ENCODE measurements at places on chromosomes 12 and 14. TPM values are rescaled to one million over a fixed set of nuclear protein-coding genes. Genes with fewer than 3 reads are reported as not detected.

Gene FAM234B
- 8.6 TPM for total RNA-seq

Gene GALNT9
- under 0.01 TPM for total RNA-seq

Gene ANKRD33
- not detected for total RNA-seq

Gene BMAL2
- 57.0 TPM for total RNA-seq

Gene RAB3IP
- total RNA-seq: 2.7 TPM

Gene ITFG2
- total RNA-seq: 20.0 TPM

Gene FSCB
- not detected for total RNA-seq

Gene SOX5
- total RNA-seq: 11.9 TPM

Gene KCNC2
- not detected for total RNA-seq

Gene GPN3
- total RNA-seq: 7.7 TPM

Gene CCDC184
- total RNA-seq: 0.18 TPM

Gene KRT72
- not detected for total RNA-seq

Gene FZD10
- not detected for total RNA-seq

Gene ZNF605
- 11.4 TPM for total RNA-seq

Gene OASL
- total RNA-seq: under 0.01 TPM

Gene FBXL14
- total RNA-seq: 4.7 TPM

Gene SLC17A8
- total RNA-seq: not detected

Gene CD4
- total RNA-seq: 5.7 TPM

Gene LRRC10
- total RNA-seq: not detected

Gene IFNG
- total RNA-seq: not detected

Gene LRRC9
- not detected for total RNA-seq

Gene ZFYVE21
- total RNA-seq: 41.4 TPM

Gene PGF
- total RNA-seq: 0.28 TPM

Gene NKX2-1
- not detected for total RNA-seq

Gene CPNE6
- not detected for total RNA-seq

Gene MANSC4
- total RNA-seq: not detected

Gene OR6C2
- total RNA-seq: not detected

Gene SLC16A7
- total RNA-seq: 30.0 TPM

Gene ARHGEF40
- total RNA-seq: 18.1 TPM

Gene SLC6A15
- total RNA-seq: 1.4 TPM

Gene AQP5
- not detected for total RNA-seq

Gene LDHB
- total RNA-seq: 623 TPM

Gene PMEL
- 1.7 TPM for total RNA-seq

Gene TEAD4
- total RNA-seq: 8.8 TPM

Gene TEX52
- not detected for total RNA-seq

Gene TUBA1C
- 1,420 TPM for total RNA-seq

Gene RPAP3
- 10.6 TPM for total RNA-seq

Gene SLCO1A2
- total RNA-seq: not detected

Gene PTPRO
- 0.18 TPM for total RNA-seq

Data from IMR-90 (cell line).